Vagina (tissue), 2 donors: ENCODE measurements at places on chromosomes 1 and 21. TPM values are rescaled to one million over a fixed set of nuclear protein-coding genes. Genes with fewer than 3 reads are reported as not detected.

- no peak for DNase-seq
Measured at GRCh38 chr1:78369546-78369945, 121.2 kb upstream of the PTGFR start.

SYDE2 gene
- total RNA-seq = 4.7 TPM

- DNase-seq = no peak
Measured at GRCh38 chr1:208475449-208475848, 231.3 kb upstream of the PLXNA2 start.

DNA sequence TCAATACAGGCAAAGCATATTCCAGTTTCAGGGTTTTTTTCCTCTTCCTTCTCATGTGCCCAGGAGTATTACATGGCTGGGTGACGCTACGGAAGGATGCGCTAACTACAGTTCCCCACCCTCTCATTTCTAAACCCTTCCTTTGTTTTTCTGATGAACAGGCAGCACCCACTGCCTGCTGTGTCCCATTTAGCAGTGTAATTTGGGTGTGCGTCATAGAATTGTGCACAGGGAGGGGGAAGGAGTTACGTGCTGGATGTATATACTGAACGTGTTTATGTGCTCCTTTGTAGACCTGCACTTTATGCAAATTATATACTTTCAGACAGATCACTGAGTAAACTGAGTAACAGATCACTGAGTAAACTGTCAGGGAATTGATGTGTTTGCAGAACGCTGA, 44.5 kb downstream of the ELAPOR1 start:
- no peak for DNase-seq
